Fibroblast of the aortic adventitia (primary cell): ENCODE measurements at places on chromosomes 16 and 17. TPM values are rescaled to one million over a fixed set of nuclear protein-coding genes. Genes with fewer than 3 reads are reported as not detected.

DPEP2 gene
- not detected in 2 replicates for total RNA-seq

SPEM2 gene
- not detected in 2 replicates for total RNA-seq

DOC2B gene
- not detected in 2 replicates for total RNA-seq

MEOX1 gene
- total RNA-seq: not detected in 2 replicates

C17orf67 gene
- 0.41 and 0.99 TPM in 2 replicates for total RNA-seq

GP2 gene
- not detected in 2 replicates for total RNA-seq

ZNF750 gene
- total RNA-seq: 0.16 TPM in 1 of 2 replicates, not detected in the other

SLC52A1 gene
- 0.09 and 0.25 TPM in 2 replicates for total RNA-seq

PLLP gene
- total RNA-seq: under 0.01 TPM in 1 of 2 replicates, not detected in the other

XPO6 gene
- total RNA-seq: 112 and 183 TPM in 2 replicates

CCL4 gene
- total RNA-seq: not detected in 2 replicates

RHBDL3 gene
- total RNA-seq: 0.09 TPM in 1 of 2 replicates, not detected in the other

HOXB1 gene
- not detected in 2 replicates for total RNA-seq

HOXB4 gene
- total RNA-seq: 3.8 and 7.0 TPM in 2 replicates

AXIN1 gene
- 13.4 and 26.4 TPM in 2 replicates for total RNA-seq

GNG13 gene
- total RNA-seq: not detected in 2 replicates

KRT17 gene
- total RNA-seq: 0.57 TPM in 1 of 2 replicates, not detected in the other
